Activated CD4-positive, CD25-positive, alpha-beta regulatory T cell treated with anti-CD3 and anti-CD28 coated beads, Interleukin-2, amount 50 U/mL, for 16 hours (primary cell): ENCODE measurements at places on chromosomes 3 and 15.

DNA sequence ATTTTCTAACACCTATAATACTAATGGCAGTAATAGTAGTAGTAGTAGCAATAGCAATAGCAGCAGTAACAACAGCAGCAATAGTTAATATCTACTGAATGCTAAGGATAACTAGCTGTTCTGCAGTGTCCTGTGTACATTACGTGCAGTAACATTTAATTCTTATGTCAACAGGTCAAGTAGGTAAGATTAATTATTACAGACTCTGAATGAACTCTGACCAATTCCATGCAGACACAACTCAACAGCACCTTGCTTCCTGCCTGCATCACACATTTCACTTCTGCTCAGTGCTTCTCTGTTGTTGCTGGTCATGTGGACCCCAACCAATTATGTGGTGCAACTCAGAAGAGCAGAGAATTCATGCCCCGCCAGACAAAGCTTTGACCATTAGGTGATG lies 39.9 kb upstream of the ARHGEF26 start:
- DNase-seq: no peak

DNA sequence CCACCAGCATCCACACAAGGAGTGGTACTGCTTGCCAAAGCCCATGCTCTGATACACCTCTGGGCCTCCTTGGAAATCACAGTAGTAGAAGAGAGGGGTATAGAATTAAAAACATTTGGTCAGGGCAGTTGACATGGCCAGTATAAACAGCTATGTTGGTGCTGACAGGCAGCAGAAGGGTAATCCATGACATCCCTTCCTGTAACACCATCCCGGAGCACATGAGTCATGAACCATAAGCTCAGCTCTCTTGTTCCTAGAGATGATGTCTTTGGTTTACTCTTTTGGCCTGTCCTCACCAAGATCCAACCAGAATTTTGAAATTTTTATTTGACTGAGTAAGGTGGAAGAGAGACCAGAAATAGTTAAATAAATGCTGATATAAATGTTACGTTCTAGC lies 132.6 kb upstream of the CTDSPL start:
- no peak for DNase-seq

- no peak for DNase-seq
Observed at GRCh38 chr3:33749546-33750210, 31.6 kb upstream of the CLASP2 start.

DNA sequence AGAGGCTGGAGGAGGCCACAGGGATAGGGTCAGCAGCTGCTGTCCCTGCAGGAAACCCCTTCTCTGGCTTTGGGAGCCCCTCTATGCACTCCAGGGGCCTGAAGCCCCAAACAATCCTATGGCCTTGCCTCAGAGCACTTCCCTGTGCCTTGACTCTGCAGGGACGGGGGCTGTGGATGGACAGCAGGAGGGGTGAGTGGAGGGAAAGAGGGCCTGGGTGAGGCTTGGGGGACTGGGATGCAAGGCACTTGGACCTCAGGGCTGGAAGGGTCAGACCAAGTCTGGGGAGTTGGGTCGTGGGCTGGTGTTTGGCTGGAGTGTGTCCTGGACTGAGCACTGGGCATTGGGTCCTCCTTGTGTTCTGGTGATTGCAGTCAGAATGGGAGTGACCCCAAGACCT lies 769.8 kb downstream of the EPHA3 start:
- no peak for DNase-seq

DNA sequence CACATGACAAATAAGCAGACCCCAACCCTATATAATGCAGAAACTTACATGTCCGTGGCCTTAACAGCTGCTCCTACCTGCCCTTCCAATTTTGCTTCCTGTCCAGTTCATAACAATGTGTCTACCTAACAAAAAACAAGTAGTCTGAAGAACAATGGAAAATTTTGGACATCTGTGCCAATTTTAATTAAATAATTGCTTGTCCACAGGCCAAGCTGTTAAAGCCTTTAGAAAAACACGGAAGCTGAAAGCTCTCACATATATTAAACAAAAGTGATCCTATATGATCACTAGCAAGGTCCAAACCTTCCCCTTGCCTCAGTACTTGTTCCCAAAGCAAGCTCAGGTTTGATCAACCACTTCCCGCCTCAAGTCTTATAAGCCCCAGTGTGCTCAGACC lies 37.1 kb downstream of the MAGI1 start:
- no peak for DNase-seq

- DNase-seq: no peak
Observed at GRCh38 chr3:55416331-55416821, 70.7 kb downstream of the WNT5A start.

DNA sequence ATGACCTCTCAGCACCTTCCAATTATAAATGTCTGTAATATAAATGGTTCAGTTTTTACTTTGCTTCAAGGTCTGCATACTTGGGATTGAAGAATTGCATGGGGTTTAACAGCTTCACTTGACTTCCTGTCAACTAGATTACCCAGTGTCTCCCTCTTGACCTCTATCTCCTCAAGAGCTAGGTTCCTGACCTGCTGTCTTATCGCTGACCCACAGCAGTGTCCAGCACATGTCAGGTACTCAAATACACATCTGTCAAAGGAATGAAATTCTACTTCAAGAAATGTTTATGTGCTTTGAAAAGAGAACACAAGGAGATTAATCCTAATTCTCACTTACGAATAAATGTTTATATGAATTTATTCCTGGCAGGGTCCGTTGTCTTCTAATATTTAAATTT lies 284.5 kb downstream of the SLC9A9 start:
- DNase-seq: no peak

DNA sequence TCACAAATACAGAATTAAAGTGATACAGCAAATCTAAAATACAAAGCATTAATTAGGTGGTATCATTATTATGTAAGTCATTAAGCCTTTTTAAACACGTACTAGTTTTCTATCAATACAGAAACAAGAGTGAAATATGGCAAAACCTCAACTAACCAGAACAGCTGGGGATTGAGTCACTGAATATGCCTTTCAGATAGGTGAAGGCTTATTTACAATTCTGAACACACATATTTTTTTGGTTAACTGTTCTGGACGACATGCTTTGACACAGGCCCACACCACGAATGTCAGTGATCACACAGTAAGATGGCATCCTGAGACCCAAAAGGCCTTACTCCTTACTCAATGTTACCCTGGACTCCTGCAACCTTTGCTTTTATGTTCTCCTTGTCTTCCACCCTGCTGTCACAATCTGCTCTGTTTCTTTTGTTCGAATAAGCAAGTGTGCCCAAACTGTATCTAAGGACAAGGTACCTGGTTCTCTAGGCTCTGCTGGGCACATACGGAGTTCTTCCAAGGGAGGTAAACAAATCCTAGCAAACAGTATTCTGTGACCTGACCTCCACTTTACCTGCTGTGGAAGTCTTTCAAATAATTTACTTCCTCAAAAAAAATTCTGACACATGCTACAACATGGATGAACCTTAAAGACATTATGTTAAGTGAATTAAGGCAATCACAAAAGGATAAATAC lies 7.0 kb downstream of the SFMBT1 start:
- no peak for DNase-seq

GRCh38 chr15:58247855-58248842 lies 110.0 kb downstream of the AQP9 start:
- no peak for DNase-seq

GRCh38 chr15:77656294-77656693 lies 23.6 kb upstream of the LINGO1 start:
- no peak for DNase-seq

- DNase-seq: no peak
Observed at GRCh38 chr3:78154521-78155186, 1114.8 kb downstream of the ROBO2 start.

DNA sequence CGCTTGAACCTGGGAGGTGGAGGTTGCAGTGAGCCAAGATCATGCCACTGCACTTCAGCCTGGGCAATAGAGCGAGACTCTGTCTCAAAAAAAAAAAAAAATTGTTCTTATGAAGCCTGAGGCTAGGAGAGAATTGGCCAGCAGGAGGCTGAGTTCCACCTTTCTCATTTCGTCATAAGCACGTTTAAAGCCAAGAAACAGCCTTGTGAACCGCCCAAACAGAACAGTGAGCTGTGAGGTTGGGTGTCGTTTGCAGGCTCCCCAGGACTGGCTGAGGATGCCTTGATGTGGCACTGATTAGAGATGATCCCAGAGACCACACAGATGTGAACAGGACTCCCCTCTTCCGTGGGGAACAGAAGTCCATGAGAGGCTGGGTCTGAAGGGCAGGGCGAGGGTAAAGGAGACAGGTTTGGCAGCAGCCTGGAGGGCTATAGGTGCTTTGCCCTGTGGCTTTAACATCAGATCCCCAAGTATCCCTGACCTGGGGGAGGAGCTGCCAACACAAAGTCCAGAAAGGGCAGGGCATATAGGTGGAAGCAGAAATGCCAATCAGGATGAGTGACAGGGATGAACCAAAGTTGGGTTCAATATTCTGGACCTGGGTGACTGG lies 52.9 kb downstream of the CLEC3B start:
- no peak for DNase-seq

GRCh38 chr15:99324082-99324620 lies 72.9 kb downstream of the LRRC28 start:
- no peak for DNase-seq

DNA sequence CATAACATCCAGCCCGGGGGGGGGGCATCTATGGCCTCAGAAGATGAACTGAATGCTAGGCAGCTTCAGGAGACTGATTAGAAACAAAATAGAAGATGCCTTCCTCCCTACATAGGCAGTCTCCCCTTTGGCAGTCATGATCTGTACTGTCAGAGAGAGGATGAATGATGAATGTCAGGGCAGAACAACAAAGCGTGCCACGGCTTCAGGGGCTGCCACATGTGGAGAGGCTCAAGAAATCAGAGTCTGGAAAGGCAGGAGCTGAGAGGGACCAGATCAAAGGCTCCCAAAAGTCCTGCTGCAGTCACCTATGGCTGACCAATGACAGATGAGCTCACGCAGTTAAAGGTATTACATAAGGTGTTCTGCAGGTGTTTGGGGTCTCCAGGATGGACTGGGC lies 180.4 kb downstream of the UACA start:
- DNase-seq: no peak
